ENCODE measurements at places on chromosomes 12 and 14.
A peak's percentile ranks its signal among the peaks of the same experiment; 100 is the strongest.

DNA sequence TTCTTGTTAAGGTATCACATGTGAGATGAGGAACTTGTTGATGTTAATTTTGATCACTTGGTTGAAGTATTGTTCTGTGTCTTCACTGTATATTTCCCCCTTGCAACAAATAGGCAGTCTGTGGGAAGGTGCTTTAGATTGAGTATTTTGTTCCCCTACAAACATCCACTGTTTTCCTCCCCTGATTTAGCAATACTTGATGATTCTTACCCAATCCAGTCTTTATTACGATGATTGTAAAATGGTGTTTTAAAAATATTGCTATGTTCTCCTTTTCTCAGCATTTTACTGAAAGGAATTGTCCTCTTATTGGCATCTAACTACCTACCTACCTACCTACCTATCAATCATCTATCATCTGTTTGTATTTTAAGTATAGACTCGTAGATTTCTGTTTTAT, 66.3 kb downstream of the ETNK1 start:
- no peak for DNase-seq

DNA sequence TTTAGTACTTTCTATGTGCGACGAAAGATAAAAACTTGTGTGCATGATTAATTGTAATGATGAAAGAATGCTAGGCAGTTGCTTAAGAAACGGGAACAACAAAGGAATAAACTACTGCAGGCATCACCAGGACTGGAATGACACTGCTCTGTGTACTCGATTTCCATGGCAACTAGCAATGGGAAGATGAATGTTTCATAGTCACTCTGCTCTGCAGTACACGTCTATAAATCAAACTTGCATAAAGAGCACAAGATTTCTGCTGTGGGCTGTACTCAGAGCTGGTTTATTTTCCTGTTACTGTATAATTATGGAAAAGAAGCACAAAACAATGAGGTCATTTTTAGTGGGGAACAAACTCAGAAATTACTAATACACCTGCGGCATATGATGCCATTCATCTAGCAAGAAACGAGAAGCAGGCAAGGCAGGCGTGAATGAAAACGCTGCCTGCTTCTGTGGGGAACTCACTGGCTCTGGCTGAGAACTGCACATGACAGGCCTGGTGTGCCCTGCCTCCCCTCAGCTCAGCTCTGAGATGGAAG, 41.8 kb downstream of the EFCAB11 start:
- peak; percentile 13 for DNase-seq

DNA sequence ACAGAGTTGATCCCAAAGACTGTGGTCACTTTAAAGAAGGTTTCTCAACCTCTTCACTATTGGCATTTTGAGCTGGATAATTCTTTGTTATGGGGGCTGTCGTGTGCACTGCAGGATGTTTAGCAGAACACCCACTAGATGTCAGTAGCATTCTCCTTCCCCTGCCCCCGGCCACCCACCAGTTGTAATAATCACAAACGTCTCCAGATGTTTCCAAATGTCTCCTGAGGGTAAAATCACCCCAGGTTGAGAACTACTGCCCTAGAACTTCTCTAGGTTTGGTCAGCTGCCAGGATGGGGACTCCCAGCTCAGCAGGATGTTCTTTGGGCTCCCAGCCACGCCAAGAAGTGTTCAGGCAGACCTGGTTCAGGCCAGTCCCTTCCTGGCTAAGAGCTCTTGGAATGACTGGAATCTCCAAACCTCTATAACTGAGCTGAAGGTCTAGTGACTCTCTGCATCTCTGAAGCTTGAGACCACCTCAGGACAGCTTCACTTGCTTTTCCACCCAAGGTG, 12.5 kb upstream of the AJUBA start:
- DNase-seq, result peak; percentile 56

GRCh38 chr12:105464406-105464805, 133.9 kb downstream of the C12orf75 start:
- DNase-seq, result no peak

DNA sequence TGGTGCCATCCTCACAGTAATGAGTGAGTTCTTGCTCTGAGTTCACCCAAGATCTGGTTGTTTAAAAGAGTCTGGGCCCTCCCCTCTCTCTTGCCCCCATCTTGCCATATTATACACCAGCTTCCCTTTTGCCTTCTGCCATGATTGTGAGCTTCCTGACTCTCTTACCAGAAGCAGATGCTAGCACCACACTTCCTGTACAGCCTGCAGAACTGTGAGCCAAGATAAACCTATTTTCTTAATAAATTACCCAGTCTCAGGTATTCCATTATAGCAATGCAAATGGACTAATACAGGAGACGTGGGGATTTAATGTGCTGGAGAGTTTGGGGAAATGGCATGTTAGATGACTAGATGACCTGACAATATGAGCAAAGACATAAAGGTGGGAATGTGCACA, 12.8 kb downstream of the SLC4A8 start:
- DNase-seq, result no peak

DNA sequence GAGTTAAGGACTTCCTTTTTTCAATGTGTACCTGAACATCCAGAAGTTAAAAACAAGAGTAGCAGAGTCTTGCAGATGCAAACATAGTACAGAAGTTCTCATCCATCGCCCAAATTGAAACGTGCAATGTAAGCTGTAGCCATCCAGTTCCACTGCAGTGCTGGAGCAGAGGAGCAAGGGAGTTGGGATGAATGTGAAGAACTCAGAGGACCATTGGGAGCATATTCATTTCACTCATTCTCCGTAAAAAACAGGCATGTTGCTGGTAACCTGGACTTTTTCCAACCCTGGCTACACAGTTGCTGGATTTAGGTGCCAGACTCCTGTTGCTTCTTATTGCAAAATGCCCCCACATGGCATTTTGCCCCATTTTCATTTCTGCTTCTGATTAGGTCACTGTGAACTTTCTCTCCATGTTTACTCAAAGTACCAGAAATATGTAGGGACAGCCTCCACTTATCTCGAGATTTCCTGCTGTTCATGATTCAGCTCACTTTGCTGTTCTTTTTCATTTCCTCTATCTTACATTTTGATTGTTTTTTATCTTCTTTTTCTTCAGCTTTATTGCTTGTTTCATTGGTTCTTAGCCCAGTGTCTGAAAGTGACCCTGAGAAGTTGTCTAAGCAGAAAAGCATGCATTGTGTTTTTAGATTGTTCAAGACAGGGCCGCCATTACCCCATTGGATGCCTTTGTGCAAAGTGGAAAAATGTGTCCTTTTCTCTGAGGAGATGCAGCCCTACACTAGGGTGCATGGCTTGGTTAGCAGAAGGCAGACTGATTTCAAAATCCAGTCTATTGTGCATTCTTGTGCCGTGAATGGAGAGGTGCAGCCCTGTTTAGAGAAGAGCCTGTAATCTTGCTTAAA, 109.0 kb upstream of the AMIGO2 start:
- DNase-seq, result peak; percentile 24

DNA sequence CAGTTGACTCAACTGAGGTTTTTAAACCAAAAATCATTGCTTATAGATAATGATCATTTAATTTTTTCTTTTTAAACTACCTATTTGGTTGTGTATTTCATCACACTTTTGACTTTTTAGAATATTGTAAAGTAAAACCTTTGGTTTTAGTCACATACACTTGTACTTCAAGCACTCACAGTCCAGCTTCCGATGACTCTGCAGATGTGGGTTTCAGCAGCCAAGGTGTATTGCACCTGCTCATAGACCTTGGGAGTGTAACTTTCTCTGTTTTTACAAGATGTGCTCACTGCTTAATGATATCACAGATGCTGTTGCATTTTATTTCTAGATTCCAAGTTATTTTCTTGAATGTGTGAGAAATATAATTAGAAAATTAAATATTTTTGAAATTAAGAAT, 188.3 kb upstream of the SLC38A2 start:
- no peak for DNase-seq

- DNase-seq, result no peak
These were observed 168.7 kb upstream of the CPNE8 start for GRCh38 chr12:39074063-39074462.

GRCh38 chr14:105155681-105156413, 12.7 kb downstream of the JAG2 start:
- no peak for DNase-seq

DNA sequence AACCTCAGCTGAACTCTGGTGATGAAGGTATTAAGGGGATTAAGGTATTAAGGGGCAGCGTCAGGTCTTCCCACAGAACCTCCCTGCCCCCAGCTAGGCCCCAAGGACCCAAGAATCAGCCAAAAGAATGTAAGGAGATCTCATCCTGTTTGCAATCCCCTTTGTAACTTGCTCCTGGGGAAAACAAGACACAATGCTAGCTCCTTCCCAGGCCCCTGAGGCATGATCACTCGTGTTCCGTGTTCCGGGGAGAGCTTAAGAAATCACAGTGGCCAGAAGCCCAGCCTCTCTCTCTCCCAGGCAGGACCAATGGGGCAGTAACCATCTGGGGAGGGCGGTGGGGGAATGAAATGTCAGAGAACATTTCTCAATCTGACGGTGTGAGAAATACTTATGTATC, 33.2 kb downstream of the PIGH start:
- no peak for DNase-seq

- no peak for DNase-seq
These were observed 491.9 kb downstream of the MED13L start for GRCh38 chr12:115785548-115785947.

GRCh38 chr12:124804011-124804621, 59.5 kb downstream of the SCARB1 start:
- peak; percentile 23 for DNase-seq

DNA sequence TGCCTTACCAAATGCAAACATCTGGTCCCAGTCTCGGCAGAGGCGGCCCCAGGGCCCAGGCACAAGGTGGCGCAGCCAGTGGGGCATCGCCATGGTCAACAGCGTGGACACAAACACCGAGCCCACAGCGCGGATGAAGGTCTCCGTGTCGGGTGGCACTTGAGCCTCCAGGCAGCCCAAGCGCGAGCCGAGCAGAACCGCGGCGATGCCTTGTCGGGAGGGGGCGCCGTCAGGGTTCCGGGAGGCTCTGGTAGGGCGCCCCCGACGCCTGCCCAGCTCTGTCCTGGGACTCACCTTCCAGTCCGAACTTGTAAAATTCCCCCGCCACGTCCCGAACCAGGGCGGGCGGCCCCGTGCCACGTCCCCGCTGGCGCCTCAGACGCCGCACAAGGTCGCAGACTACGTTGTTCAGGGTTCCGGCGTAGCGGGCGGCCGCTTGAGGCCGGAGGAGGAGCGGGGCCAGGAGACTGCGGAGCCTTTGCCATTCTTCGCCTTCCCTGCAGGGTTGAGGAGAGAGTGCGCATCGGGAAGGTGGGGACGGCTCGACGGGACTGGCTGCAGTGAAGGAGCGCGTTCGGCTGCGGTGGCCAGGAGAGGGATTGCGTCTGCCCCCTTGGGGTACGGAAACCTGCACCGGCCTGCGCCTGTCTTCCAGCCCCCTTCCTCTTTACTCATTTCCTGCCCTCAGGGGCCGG, 1.7 kb downstream of the CYP27B1 start:
- DNase-seq, result peak; percentile 51

DNA sequence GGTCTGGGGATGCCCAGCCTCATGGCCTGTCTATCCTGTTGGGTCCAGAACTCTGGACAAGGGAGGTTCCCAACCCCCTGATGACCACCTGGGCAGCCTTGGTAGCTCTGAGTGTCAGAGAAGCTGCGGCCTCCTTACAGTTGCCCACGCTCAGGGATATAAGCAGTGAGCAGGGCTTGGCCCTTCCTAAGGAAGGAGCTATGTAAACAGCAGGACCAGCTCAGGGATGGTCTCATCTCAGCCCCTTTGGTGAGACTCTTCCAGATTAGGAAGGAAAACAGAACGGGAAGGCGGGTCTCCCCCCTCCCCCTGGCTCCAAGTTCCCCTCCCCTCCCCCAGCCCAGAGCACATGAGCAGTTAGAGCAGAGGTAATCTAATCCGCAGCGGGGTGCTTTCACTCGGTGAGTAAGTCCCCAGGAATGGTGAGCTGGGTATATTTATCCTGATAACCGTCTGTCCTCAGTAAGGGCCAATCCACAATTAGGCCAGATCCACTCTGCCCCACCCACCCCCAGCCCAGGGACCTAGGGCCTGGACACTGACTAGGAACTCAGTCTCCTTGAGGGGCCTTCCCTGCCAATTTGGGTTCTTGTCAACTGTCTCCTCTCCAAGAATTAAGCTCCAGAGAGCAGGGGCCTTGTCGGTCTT, 29.5 kb upstream of the RPLP0 start:
- peak; percentile 17 for DNase-seq

DNA sequence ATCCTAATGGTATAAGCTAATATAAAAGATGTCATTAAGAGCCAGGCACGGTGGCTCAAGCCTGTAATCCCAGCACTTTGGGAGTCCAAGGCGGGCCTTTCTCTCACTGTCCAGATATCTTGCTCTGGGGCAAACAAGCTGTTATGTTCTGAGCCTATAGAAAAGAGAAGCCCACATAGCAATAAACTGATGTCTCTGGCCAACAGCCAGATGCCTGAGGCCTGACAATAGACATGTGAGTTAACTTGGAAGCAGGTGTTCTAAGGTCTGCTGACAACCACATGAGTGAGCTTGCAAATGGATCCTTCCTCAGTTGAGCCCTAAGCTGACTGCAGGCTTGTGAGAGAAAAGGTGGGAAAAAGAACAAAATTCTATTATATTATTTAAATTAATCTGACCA, 25.0 kb downstream of the YAF2 start:
- DNase-seq, result peak; percentile 18

DNA sequence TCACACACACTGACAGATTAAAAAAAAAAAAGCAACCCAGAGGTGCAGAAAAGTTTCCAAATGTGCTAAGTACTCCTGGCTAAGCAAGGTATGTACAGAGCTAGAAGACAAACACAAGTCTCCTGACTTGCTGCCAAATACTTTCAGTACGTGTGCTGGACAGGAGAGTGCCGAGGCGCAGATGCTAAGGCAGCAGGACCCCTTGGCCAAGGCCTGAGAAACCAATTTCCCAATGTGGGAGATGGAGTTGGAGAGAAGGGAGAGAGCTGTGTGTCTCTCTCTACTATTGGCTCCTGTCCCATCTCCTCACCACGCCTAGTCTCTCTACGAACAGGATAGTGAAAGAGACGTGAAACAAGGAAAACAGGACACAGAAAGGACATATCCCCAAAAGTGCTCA, 5.3 kb downstream of the SPRYD3 start:
- no peak for DNase-seq

- DNase-seq, result no peak
These were observed 417.2 kb upstream of the NOVA1 start for GRCh38 chr14:27015065-27015464.

DNA sequence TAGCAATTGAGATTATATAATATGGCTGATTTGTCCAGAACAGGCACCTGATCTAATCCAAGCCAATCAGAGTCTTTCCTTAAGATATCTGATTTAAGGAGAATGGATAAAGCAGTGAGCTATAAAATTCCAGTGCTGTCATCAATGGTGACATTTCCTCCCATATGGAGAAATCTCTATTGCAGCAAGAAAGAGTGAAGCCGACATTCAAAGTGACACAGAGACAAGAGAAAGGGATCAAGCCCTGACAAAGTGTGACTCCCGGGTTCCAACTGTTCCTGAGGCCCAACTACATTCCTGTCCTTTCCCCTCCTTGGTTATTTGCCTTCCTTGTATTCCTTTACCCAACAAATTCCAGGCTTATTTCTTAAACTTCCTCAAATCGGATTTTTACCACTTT, 430.0 kb upstream of the SOX5 start:
- no peak for DNase-seq

- no peak for DNase-seq
These were observed 734.2 kb downstream of the MED13L start for GRCh38 chr12:115543269-115543668.

- DNase-seq, result no peak
These were observed 57.3 kb upstream of the E2F7 start for GRCh38 chr12:77122661-77123060.

- DNase-seq, result no peak
These were observed 175.0 kb downstream of the KIF21A start for GRCh38 chr12:39267886-39268285.

- DNase-seq, result peak; percentile 30
These were observed 915.3 kb downstream of the FSCB start for GRCh38 chr14:43591776-43592175.

GRCh38 chr12:109839444-109839843, 6.2 kb upstream of the TRPV4 start:
- no peak for DNase-seq

Measured in OCI-M1 (cell line).